ENCODE measurements at places on chromosomes 5 and 9.

DNA sequence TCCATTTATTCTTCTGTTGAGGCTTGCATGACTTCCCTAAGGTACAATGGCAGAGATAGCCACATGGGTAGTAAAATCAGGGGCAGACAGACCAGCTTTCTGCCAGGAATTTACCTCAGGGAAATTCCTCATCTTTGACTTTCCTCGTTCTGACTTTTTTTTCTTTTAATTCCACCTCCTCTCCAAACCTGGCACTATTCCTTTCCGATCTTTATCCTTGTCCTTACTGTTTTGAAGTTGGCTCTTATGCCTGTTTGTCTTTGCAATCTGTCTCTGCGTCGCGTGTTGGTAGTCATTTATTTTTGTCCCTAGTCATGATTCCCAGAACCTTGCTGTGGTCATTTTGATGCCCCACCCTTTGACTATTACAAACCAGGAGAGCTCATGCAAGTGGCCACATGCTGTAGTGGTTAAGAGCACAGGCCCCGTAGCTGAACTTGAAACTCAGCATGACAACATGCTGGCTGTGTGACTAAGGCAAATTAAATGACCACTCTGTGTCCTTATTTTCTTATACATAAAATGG is 19.0 kb downstream of the TMC1 start:
- no peak for DNase-seq

- no peak for DNase-seq
Measured at GRCh38 chr5:169944115-169944514, 36.2 kb downstream of the INSYN2B start.

DNA sequence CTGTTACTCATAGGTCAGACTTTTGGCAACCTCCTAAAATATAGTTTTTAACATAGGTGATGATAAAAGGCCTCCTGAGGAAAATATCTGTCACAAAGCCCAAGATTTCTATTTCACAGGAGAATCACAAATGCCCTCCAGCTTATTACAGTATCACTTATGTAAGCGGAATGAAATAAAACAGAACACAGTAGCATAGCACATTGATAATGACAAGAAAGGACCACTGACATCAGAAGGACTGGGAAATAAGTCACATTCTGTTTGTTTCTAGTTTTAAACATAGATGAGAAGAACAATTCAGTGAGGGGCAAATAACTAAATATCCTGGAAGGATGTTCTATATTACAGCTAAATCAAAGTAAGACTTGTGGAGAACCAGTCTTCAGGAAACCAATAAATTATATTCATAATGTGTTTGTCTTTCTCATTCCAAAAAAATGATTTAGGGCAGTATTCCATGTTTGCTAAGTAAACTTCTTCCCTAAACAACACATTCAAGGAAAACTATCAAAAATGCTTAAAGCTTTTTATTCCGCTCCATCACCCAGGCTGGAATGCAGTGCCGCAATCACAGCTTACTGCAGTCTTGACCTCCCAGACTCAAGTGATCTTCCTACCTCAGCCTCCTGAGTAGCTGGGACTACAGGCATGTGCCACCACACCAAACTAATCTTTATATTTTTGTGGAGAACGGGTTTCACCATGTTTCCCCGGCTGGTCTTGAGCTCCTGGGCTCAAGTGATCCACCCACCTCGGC is 20.8 kb upstream of the CTNNAL1 start:
- no peak for DNase-seq

GRCh38 chr5:171484460-171484899 is 65.0 kb downstream of the FGF18 start:
- no peak for DNase-seq

- DNase-seq = no peak
Measured at GRCh38 chr5:126104951-126105350, 318.3 kb upstream of the GRAMD2B start.
